ENCODE measurements at places on chromosomes 7 and 10.

- no peak for DNase-seq
These were observed 171.5 kb upstream of the CDCA7L start for GRCh38 chr7:22117222-22117621.

DNA sequence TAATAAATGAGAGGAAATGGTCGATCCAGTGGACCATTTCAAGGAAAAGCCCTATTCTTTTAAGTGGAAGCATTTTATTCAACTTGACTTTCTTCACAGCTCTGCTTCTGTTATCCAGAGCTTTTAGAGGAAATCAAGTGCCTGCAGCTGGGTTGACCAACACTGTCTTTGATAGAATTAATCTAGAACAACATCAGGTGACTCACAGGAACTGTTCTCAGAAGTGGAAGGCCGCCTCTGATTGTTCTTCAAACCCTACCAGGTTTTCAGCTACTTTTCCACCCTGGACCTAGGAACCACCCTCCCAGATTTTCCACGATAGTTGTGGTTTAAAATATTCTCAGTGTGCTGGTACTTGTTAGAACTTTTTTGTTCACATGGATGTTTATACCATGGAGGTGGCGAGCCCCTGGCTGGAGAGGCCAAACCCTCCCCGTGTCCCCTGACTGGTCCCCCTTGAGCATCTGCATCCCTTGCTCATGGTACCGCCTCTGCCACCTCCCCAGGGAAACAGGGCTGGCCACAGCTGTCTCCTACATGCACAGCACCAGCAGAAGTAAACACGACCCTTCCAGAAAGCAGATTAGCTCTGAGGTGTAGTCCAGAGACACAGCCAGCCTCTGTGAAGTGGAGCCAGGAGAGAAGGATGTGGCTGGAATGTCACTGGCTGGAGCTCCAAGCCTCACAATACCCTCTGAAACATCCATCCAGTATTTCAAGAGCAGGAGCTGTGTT, 293.3 kb downstream of the USP6NL start:
- no peak for DNase-seq

DNA sequence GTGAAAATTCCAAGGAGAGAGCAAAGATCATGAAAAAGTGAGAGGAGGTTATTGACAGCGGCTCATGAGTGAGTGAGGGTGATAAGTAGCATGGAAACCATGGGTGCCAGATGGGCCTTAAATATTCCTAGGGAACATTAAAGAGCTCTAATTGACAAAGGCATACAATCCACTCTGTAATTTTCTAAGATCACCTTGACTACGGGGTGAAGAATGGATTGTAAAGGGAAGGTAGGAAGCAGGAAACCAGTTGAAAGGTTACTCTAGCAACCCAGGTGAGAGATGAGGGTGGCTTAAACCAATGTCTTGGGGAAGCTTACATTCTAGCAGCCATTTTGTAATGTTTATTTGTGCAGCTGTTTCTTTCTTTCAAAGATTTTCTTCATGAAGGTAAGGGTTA, 75.7 kb downstream of the RSU1 start:
- no peak for DNase-seq

GRCh38 chr7:19107356-19108146, 9.9 kb downstream of the TWIST1 start:
- DNase-seq, result no peak

- DNase-seq, result no peak
These were observed 60.4 kb downstream of the VIPR2 start for GRCh38 chr7:159084069-159084801.

DNA sequence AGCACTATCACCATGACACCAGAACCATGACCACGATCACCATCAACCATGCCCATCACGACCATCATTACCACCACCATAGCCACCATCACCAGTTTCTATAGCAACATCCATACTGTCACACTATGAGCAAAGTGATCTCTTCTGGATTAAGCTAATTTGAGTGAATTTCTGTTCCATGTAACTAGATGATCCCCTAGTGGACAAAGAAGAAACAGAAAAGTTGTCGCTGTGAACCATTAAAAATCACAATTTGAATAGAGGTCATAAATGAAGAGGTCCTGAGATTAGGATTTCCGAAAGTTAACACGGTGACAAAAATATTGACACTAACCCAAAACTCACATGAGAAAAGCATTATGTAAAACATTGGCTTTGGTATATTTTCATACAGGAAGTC, 77.6 kb downstream of the CLRN3 start:
- no peak for DNase-seq

DNA sequence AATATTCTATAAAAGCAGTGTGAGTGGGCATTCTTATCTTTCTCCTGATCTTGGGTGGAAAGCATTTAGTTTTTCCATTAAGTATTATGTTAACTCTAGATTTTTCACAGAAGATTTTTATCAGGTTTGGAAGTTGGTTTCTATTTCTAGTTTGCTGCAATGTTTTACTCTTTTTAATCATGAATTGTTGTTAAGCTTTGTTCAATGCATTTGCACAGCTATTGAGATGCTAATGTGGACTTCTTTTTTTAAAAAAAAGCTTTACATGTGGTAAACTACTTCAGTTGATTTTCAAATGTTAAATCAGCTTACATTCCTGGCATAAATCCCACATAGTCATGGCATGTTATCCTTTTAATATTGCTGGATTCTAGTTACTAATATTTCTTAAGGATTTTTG, 363.6 kb upstream of the NRP1 start:
- no peak for DNase-seq

DNA sequence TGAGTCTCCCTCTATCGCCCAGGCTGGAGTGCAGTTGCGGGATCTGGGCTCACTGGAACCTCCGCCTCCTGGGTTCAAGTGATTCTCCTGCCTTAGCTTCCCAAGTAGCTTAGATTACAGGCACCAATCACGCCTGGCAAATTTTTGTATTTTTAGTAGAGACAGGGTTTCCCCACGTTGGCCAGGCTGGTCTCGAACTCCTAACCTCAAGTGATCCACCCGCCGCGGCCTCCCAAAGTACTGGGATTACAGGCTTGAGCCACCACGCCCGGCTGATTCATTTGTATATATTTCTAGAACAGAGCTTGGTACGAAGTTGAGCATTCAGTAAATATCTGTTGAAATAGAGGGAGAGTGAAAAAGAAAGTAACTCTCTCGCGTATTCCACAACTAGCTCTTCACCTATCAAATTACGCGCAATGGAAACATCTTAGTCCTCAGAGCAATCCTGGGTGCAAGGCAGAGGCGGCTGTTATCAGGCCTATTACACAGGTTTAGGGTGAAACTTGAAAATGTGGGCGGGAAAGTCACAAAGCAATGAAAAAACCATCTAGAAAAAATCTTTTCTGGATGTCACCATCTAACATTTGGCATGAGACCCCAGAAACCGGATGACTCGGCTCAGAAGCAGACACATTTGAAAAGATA, 707 bp upstream of the GHITM start:
- DNase-seq, result no peak

- DNase-seq, result no peak
These were observed 7.2 kb upstream of the PGAM2 start for GRCh38 chr7:44072364-44073231.

DNA sequence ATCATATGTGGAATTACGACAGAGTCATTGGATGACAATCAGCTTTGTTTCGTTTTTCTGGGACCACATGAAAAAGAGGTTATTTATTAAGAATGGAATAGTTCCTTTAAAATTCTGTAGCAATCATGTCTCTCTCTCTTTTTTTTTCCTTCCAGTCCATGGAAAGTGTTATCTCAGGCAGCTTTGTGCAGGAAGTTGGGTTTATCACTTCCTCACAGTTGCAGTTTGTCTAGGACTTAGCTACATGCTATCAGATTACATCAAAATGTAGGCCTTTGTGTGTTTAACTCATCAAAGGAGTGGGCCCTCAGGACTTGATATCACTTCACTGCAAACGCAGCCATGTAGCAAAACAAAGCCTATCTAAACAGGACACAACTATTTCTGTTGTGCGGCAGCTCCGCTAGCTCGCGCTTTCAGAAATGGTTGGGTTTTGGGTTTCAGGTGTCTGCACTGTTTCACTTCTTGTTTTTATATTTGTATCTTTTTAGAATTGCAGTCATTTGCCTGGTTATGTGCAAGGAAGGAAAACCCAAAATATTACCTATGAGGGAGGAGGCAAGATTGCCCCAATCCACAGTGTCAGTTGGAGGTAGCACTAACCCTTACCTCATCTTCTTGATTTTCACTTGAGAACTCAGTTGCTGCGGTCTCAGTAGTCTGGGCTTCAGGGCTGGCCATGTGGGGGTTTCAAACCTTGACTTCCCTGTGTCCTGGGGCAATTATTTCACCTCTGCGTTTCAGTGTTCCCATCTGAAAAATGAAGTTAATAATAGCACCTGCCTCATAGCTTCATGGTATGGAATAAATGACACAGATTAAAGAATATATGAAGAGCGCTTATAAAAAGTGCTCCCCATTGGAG, 66.7 kb downstream of the HHEX start:
- no peak for DNase-seq

GRCh38 chr10:60572511-60573194, 183.0 kb upstream of the ANK3 start:
- DNase-seq, result no peak

DNA sequence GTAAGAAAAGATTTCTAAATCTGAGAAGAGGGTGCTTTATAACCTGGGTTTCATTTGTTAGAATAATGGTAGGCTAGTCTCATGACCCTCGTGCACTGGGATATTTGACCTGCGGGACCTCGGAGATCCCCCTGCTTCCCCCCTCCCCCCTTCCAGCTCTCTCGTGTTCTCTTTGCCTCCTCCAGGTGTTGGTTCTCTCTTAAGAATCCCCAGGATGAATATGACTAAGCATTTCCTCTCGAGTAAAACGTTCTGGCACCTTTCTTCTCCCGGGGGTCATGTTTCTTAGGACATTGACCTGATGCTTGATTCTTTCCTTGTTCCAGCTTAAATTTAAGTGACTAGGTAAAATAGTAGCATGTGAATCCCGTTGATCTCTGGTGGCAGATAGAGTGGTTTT, 71.2 kb downstream of the SHH start:
- DNase-seq, result no peak

- DNase-seq, result no peak
These were observed 345.2 kb upstream of the SHH start for GRCh38 chr7:156157409-156158012.

GRCh38 chr7:135661311-135662122, 797 bp upstream of the STMP1 start:
- DNase-seq, result no peak

GRCh38 chr7:157874870-157875229, 538.0 kb downstream of the DNAJB6 start:
- DNase-seq, result no peak

GRCh38 chr10:12541446-12542067, 192.2 kb downstream of the CAMK1D start:
- no peak for DNase-seq

DNA sequence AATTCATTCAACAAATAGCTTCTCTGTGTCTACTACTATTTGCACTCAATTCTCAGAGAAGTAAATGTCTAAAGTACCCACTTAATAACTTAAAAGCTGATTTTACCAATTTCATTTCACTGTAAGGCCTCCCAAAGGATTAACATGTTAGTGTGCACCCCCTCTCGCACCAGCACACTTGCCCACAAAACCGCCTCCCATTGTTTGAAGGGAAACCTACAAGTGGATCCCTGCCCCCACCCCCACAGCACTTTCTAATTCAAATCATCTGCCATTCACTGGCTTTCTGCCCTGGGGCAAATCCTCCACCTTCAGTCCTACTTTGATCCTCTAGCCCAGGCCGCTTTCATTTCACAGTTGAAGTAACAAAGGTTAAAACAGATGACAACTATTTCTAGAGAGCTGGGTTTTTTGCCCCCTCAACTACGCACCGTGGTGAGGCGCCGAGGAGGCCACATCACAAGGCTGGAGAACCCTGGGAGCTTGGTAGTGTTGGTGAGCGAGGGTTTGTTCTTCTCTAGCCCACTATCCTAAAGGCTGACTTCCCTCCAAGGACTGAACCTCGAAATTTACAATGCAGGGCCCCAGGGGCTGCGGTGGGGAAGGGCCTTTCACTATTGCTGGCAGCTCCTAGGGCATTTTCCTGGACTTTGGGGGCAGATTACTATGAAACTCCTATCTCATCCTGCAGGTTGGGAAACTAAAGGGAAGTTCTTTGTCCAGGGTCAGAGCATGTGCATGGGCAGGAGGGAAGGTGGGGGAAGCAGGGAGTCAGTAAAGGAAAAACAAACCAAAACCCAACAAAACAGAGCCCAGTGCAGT, 517.4 kb upstream of the ZMIZ1 start:
- no peak for DNase-seq

DNA sequence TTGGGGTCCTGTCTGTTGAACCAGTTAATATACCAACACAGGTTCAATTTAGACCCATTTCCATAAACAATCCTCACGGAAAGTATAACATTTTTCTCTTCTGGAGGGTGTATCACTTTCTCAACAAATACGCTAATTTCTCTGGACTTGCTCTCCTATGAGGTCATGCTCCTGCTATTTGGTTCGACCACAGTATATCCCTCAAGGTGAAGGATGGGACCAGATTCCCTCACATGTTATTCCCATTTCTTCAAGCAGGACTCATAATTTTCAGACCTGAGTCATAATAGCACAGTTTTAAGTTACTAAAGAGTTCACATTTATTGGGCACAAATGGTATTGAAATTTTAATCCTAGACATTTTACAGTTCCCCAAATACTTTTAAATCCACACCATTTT, 57.2 kb downstream of the ADAM12 start:
- no peak for DNase-seq

DNA sequence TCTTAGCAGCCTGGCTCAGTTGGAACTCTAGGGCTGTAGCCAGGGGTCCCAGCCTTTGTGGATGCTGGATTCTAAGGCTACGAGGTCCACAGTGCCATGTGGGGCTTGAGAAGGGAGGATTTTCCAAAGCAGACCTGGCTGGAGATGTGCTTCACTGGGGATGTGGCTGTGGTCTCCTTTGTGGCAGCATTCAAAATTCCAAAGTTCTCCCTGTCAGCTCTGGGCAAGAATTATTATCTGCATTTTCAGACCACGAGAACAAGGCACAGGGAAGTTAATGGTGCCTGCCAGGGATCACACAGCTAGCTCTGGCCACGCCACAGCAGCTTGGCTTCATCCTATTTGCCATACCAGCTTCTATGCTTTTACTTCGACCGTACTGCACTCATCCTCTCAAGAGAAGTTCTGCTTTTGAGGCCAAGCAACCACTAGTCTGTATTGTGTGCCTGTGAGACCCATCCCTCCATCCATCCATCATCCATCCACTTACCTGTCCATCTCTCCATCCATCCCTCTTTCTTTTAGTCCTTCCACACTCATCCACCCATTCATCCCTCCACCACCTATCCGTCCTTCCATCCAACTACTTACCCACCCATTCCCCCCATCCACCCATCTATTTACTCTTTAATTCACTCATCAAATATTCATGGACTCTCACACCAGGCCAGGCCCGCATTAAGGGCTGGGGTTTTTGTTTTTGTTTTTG, 71.5 kb downstream of the ZMIZ1 start:
- DNase-seq, result no peak
